ENCODE measurements at places on chromosomes 7 and 10.
A peak's percentile ranks its signal among the peaks of the same experiment; 100 is the strongest.

DNA sequence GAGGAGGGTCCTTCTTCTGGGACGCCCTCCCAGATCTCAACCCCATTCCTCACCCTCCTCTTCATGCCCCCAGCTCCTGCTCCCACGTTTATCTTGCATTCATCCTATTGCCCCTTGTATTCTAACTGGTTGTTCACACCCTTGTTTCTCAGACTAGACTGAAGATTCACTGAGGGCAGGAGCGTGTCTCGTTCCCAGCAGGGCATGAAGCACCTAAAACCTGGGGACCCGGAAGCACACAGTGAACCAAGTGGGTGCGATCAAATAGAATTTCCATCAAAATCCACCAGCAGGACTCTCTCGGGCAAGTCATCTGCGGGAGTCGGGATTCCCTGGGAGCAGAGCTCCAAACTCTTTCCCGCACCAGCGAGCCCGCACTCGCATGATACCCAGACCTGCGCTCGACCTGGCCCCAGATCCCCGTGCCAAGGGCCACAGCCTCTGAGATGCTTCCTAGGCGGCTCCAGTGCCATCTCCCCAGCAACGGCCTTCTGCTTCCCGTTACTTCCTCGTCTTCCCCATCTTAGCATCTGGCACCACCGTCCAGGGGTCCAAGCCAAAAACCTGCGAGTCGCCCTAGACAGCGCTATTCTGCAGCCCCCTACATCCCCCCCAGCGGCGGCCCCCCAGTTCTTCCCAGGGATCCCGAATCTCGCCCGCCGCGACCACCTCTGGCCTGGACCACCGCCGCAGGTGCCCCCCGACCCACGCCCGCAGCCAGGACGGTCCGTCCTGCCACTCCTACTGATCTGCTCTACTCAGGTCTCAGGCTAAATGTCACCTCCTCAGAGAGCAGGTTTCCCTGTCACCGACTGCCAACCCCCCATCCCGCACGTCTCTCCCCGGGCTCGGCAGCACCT is 6.1 kb upstream of the GBX1 start:
- DNase-seq = no peak

- no peak for DNase-seq
Measured at GRCh38 chr7:51292596-51292995, 24.0 kb downstream of the COBL start.

DNA sequence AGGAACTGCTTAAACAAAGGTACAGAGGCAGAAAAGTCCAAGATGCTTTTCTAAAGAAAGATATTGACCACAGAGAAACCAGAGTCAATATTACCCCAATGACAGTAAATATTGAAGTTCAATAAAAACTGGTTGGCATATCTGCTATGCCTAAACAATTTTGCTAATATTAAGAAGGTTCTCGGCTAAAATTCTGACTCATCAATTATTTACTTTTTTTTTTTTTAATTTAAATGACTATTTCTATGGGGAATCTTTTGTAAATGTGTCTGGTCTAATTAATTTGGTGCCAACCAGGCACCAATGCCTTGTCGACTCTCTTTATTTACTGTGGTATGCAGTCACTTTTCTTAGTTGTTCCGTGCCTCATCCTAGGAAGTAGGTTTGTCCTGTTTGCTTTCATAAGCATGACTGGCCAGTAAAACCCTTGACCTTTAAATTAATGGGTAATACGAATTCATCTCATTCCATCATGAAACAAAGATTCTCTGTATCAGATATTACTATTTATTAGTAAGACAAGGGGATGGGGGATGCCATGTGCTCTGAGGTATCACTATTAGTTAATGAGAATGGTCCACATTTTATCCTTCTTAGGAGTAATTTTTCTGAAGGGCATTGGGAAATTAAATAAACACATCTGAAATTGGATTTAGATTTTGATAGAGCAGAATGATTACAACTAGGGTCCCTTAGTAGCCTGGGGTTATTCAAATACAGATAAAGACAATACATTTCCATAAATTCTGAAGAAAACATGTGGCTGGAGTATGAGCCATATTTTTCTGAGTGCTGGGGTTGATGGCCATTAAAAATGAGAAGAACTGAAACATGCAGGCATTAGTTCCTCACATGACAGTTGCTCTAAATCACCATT is 154.4 kb downstream of the VTI1A start:
- no peak for DNase-seq

DNA sequence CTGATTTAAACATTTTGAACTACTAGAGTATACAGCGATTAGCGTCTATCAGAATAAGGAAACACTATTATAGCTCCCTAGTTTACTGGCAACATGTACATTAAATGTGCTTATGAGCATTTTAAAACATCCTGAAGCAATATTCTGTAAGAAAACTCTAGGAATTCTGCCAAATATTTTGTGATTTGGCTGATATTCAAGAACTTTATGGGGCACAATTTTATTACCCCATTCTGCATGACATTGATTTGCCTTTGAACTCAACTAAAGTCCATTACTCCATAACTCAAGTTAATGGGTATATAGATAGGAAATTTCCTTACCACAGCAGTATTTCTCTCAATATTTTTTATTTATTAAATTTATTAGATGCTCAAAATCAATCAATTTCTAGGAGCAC is 369.9 kb upstream of the KCND2 start:
- no peak for DNase-seq

DNA sequence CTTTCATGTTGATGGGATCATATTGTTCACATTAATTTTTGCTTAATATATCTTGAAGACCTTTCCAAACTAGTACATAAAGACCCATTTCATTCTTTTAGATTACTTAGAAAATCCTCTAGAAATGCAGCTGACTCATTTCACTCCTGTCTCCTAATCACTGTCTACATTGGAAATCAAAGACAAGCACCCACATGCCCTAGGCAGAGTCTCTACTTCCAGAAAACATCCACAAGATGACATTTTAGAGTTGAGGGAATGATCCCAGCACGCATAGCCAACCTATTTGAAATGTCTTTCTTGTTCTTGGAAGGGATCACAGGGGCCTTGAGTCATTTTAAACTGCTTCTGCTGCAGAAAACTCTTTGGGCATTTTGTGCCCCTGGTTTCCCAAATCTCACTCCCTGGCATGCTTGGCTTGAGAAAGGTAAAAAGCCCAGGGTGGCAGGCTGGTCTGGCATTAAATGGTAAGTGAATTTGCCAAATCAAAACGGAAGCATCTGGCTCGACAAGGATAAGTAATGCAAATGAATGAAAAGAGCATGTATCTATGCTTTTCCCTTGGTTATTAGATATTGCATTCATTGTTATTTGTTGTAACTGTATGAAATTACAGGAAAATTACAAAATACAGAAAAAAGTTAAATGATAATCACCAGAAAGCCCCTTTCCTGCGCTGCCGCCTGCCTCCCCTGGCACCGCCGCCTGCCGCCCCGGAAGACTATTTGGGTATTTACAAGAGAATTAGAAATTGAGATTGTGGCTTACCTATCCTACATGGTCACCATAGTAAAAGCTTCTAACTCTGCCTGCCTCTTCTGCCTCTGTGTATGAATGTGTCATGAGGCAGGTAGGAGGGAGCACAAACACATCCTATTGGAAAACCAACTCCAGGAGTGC is 225.3 kb downstream of the PTEN start:
- DNase-seq = no peak

DNA sequence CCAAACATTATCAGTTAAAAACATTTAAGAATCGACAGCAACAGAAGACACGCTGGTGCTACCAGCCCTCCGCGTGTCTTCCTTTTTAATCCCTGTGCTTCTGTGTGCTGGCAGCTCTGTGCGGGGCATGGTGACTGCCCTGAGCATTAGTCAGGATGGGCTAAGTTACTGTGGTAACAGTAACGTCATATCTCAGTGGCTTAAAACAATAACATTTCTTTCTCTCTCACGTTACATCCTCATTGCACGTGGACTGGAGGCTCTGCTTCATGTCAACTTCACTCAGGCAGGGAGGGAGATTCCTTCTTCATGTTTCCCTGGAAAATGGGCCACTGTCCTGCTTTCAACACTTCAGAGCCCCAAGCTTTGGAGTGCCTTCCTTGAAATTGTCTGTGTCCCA is 378.5 kb downstream of the CCSER2 start:
- no peak for DNase-seq

DNA sequence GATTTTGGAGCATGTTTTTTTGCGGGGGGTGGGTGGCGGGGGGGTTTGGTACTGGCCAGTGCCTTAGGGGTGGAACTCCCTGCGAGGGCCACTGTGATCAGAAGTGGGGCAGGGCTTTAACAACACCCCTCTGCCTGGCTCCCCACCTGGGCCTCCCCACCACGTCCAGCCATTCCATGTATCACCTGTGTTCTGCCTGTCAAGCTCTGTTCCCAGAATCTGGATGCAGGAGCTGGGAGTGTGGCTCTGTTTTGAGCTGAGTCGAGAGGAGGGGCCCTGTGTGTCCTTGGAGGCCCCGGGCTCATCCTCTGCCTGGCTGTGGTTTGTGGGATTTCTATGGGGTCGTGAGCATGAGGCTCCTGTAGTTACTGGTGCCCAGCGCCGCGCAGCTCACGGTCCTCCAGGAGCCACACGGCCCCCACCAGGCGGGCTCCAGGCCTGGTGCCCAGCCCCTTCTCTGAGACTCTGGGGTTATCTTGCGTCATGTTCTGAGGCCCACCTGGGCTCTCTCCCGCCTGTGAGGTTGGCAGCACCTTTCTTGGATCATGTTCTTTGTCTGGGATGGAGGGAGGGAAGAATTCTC is 29.6 kb downstream of the PFKFB3 start:
- no peak for DNase-seq

GRCh38 chr7:188727-189500 is 3.5 kb upstream of the FAM20C start:
- no peak for DNase-seq

DNA sequence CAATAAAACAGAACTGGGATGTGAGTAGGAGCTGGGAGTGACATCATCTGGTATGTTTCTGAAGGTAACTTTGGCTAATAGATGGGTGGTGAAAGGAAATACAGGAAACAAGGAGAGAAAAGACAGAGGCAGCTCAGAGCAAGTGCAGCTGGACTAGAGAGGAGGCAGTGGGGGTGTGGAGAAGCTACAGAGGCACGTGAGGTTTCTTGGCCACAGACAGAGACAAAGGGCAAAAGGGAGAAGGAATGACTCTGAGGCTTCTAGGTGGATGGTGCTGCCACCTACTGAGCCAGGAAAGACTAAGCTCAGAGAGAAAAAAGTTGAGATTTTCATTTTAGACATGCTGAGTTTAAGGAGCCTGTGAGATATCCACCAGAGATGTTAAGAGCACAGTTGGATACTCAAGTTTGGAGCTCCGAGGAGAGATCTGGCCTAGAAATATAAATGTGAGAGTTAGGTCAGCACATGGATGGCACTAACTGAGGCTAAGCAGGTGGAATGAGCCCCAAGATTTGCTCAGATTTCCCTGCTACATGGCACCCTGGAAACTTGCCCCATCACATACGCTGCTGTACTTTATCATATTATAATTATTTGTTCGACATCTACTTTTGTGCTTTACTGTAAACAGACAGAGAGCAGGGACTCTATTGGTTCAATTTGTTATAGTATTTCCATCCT is 293.0 kb upstream of the IMMP2L start:
- no peak for DNase-seq

- no peak for DNase-seq
Measured at GRCh38 chr7:31087351-31087750, 35.2 kb downstream of the ADCYAP1R1 start.

GRCh38 chr10:14225379-14225778 is 105.3 kb downstream of the FRMD4A start:
- no peak for DNase-seq

DNA sequence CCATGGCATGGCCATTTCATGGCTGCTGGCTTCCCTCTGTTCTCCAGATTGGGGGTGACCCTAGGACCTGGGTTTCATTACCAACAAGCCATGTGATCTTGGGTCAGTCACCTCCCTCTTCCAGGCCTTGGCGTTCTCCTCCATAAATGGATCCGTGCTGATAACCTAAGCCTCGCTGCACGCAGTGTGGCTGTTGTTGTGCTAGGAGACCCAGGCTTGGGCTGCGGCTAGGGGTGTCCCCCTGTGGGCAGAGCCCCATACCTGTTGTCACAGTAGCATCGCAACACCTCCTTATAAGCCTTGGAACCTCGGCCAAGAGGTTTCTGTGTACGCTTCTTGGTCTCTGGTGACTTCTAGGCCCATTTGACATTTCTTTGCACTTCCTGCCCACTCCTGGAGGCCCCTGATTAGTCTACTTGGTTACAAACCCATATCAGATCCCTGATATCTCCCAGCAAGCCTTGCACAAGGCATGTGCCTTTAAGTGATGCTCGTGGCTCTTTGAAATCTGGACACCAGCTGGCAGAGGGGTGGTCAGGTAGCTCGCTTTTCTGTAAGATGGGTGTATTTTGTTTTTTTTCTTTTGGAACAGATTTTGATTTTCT is 23.6 kb downstream of the ZMIZ1 start:
- no peak for DNase-seq

- DNase-seq = peak; percentile 26
Measured at GRCh38 chr10:130301021-130301892, 165.1 kb downstream of the GLRX3 start.

GRCh38 chr7:156036153-156036552 is 223.9 kb upstream of the SHH start:
- no peak for DNase-seq

DNA sequence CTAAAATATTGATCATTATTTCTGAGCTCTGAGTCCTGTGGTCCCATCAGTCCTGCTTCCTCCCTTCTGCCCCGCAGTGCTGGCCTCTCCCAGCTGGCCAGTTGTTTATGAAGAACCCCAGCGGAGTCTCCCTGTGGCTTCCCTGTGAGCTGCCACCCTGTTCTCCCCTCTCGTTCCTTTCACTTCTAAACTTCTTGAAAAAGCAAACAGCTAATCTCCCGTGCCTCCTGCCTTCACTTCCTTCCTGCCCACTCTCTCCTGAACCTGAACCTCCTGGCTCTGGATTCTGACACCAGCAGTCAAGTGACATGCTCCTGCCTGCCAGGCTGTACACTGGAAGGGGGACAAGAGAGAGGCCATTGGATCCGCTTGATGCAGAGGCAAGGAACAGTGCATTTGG is 63.7 kb upstream of the ZPBP start:
- DNase-seq = no peak

GRCh38 chr10:118241229-118242137 is 100.6 kb downstream of the FAM204A start:
- DNase-seq = peak; percentile 82

DNA sequence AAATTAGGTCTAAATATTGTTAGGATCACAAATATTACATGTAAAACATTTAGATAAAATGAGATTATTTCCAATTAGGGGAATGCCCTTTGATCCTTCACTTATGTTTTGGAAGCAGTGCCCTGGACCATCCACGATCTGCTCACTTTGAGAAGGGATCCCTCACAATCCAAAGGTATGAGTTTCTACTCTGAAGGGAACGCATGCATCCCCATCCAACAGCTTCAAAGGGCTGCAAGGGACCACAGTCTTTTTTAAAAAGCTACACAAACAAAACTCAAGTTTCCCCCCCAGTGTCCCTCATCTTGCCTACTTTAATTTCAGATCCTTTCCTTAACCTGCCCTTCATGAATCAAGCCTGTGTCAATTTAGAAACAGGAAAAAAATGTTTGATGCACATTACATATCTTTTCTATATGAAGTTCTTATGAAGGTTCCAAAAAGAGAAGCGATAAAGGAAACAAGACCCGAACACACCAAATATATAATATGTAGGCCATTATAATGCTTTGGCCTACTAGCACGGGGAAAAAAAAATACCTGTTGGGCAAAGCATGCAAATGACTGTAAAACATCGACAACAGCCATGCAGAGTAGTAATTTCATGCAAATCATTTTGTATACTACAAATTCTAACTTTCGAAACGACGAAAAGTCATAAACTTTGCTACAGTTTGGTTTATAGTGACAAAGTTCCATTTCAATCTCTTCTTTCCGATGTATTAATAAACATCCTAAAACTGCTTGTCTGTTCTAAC is 2.0 kb downstream of the EIF3A start:
- DNase-seq = no peak

- DNase-seq = no peak
Measured at GRCh38 chr7:151442776-151443496, 3.0 kb upstream of the CRYGN start.

All from tibial artery (tissue), 4 donors.